ENCODE measurements at places on chromosomes 3 and 15. TPM values are rescaled to one million over a fixed set of nuclear protein-coding genes. Genes with fewer than 3 reads are reported as not detected.

- DNase-seq: no peak
Measured at GRCh38 chr3:9912294-9912935, 4.5 kb upstream of the IL17RC start.

DNA sequence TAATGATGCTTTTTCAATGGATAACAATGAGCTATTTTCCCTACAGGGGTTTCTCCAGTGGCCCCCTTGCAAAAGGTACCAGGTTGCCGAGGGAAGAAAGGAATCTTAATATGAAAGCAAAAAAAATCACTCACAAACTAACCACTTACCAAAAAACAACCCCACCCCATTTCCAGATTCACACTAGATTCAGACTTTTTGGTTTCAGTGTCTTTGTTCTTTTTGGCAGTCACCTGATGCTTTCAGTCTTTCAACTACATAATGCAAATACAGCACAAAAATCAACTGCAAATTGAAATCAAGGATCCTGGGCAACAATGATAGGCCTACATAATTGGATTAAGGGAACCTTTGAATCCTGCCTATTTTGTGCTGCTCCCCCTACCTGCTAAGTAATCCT lies 71.1 kb upstream of the RAP2B start:
- no peak for DNase-seq

GRCh38 chr3:25840099-25840498 lies 50.2 kb downstream of the OXSM start:
- no peak for DNase-seq

- DNase-seq: no peak
Measured at GRCh38 chr3:158918008-158918407, 116.2 kb downstream of the MFSD1 start.

DNA sequence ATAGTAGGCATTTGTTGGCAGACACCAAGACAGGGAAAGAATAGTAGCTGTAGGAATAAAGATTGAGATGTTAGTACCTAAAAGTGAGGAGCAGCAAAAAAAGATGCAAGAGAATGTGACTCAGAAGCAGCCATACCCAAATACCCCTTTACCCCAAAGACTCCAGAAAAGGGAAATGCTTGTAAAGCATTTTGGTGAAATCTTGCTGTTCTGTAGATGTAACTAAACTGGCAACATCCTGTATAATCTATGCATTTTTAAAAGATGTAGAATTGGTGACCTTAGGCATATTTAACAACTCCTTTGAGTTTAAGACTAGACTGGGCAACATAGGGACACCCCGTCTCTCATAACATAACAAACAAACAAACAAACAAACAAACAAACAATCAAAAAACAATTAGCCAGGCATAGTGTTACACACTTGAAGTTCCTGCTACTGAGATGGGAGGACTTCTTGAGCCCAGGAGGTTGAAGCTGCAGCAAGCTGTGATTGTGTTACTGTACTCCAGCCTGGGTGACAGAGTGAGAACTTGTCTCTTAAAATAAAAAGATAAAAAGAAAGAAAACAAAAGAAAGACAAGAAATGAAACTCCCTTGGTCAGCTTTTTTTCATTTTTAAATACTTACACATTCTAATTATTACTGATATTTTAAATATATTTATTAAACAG lies 361.5 kb upstream of the KCNH8 start:
- DNase-seq: no peak

GRCh38 chr15:33859992-33860545 lies 108.2 kb upstream of the CHRM5 start:
- DNase-seq: no peak

- no peak for DNase-seq
Measured at GRCh38 chr3:38124324-38125122, 12.4 kb downstream of the ACAA1 start.

- DNase-seq: peak; percentile 20
Measured at GRCh38 chr3:195238586-195239118, 32.3 kb downstream of the XXYLT1 start.

DNA sequence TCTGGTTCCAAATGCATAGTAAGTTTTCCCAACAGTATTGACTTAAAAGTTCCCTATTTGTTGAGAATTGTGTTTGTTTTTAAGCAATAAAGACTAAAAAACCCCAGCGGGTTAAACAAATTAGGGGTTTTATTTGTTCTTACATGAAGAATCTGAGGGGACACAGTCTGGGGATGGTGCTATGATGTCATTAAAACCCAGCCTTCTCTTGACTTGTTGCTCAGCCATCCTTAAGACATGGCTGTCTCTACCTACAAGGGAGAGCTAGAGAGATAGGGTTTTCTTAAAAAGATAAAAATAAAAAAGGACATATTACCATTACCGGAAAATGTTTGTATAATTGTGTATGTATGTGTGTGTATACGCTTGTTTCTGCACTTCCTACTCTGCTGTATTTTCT lies 11.7 kb upstream of the ARL14 start:
- no peak for DNase-seq

DNA sequence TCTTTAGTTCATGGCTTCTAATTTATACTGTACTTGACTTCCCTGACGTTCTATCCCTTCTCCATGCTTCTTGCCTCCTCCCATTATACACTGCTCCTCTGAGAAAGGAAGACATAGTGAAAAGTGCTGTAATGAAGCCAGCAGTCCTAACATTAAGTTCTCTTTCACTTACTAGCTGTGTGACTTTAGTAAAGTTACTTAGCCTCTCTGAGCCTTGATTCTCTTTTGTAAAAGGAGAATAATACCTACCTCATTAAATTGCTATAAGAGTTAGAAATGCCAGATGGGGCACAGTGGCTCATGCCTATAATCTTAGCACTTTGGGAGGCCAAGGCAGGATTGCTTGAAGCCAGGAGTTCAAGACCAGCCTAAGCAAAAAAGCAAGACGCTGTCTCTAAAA lies 18.8 kb upstream of the IGF2BP2 start:
- no peak for DNase-seq

GRCh38 chr15:95032156-95032555 lies 800.8 kb downstream of the MCTP2 start:
- DNase-seq: no peak

GRCh38 chr15:83653639-83654378 lies at the start of gene ADAMTSL3:
TSS of gene ADAMTSL3 (plus strand) at chr15:83654123. CDS start at chr15:83655762, 1,639 bp downstream.
- DNase-seq: no peak

DNA sequence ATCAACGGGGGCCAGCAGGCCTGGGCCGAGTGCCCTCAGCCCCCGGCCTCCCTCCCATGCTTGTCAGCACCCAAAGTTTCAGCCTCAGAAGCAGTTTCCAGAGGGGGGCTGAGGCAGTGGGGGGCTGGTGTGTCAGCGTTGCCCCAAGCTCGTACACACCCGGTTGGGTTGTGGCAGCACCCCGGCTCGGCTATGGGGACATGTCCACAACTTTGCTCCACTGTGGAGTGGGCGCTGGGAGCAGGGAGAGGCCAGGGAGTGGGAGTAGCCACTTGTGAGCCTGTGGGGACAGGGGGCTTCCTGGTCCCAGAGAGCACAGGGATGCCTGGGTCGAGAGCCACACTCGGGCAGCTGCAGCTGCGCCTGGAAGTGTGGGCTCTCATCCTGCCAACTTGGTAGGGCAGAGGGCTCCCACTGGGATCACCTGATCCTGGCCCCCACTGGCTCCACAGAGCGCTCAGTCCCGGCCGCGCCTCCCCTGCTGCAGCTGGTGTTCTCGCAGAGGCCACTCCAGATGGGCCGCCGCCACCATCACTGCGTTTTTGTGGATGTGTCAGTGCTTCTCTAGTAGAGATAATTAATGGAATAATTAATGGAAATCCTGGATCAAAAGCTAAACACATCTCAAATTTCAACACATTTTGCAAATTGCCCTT lies 75.1 kb downstream of the NR1D2 start:
- no peak for DNase-seq

DNA sequence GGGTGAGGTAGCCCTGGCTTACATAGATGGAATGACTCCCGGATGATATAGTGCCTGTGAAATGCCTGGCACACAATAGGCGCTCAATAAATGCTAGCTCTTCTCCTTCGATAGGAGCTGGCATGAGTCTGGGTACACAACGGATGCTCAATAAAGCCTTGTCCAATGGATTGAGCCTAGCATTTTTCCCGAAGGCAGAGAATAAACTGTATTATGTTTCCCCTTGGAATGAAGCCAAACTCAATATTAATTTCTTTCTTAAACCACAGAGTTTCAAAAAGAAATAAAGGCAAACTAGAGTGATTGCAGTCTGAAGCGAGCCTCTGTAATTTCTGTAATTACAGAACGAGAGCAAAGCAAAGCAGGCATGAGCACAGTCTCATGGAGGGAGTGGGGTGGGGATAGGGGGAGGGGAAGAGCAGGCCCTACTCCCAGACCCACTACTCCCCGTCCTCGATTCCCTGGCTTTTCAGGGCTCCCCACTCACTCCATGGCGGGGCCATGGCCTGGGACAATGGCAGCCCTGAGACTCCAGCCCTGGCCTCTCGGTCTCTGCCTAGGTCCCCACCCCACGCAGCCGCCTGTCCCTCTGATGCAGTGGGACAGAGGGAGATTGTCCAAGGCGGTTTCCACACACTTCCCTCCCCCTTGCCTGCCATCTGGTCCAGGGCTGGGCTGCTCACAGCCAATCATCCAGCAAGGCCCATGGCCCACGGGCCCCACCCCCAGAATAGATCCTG lies 18.0 kb downstream of the SLC6A1 start:
- DNase-seq: no peak

DNA sequence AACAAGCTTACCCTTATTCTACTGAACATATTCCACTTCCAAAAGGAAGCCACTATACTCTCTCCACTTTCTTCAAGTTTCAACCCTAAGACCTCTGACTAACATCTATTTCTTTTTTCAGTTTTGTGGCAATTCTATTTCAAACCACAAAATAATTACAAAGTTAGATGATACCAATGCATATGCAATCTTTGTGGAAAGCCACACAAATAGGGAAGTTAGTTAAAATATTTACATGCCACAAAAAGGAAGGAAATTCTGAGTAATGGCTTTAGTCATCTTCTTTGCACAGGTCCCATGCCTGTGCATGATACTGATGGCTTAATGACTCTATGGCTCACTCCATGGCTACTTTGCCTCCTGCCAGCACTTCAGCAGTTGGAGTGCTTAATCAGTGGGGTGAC lies 57.0 kb upstream of the MCTP2 start:
- no peak for DNase-seq

DNA sequence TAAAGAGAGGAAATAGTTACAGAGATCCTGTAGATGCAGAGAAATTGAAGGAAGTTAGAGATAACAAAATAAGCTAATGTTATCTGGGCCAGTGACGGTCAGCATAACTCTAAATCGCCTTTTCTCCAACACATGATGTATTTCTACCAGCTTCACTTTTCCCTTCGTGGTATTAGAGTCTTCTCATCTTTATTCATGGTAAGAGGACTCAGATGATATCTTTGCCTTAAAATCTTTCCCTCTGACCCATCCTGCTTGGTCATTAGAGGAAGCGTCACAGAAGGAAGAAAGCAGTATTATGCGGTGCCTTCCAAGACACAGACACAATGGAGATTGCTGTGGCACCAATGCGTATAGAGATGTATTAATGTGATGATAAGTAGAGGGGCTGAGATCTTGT lies 320.7 kb upstream of the GOLIM4 start:
- no peak for DNase-seq

- DNase-seq: no peak
Measured at GRCh38 chr3:188102861-188103547, 51.0 kb upstream of the LPP start.

- DNase-seq: no peak
Measured at GRCh38 chr3:158333736-158334135, 223.8 kb downstream of the RSRC1 start.

- no peak for DNase-seq
Measured at GRCh38 chr15:51647128-51647562, 24.6 kb upstream of the DMXL2 start.

DNA sequence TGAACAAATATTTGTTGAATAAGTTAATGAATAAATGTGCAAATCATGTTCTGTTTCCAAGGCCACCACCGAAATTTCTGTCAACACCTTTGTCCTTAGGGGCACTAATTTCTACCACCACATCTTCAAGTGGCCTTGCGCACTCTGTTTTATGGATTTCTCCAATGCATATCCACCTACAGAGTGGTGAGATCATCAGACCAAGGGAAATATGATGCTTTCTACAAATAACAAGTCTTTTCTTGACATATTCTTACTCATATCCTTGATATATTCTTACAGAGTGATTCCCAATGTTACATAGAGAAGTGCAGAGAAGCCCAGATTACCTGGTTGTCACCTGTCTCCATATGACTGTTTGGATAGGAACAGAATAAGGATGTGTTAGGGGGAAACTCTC lies 36.1 kb upstream of the TMCO5A start:
- DNase-seq: no peak

DNA sequence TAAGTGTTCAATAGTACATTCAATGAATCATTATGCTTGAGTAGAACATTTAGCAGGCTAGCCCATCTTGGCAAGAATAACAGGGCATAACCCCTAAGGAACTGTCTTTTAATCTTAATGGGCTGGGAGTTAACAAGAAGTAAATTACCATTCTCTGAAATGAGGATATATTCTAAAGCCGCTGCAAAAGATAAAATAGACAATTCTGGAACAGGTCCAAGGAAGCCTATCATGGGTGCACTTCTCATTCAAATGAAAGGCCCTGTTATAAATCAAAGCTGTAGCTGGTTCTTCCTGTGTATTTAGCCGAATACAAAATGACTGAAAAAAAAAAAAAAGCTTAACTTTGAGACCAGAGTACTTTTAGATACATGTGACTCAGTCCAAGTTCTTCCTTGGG lies 15.6 kb downstream of the MTHFS start:
- DNase-seq: no peak

The TRIM71 gene
- 0.84 TPM for total RNA-seq

The SPINK8 gene
- not detected for total RNA-seq

The POLG gene
- total RNA-seq: 52.9 TPM

The PGBD4 gene
- total RNA-seq: 1.1 TPM

The CMC1 gene
- total RNA-seq: 7.7 TPM

The A4GNT gene
- total RNA-seq: not detected

The ALDH1A3 gene
- total RNA-seq: 1,088 TPM

The ASB14 gene
- not detected for total RNA-seq

The CCDC80 gene
- total RNA-seq: 278 TPM

Measured in omental fat pad (tissue), 4 donors.